Natural killer cell treated with Interleukin-12 subunit alpha and Interleukin-12 subunit beta and Interleukin-15 and Interleukin-18, amount 100 ng/mL, for 72 hours (primary cell): ENCODE measurements at places on chromosomes 6 and 20. TPM values are rescaled to one million over a fixed set of nuclear protein-coding genes. Genes with fewer than 3 reads are reported as not detected.

Gene SYCP2
- 4.4 TPM for total RNA-seq

Gene EBF4
- 14.8 TPM for total RNA-seq

DNA sequence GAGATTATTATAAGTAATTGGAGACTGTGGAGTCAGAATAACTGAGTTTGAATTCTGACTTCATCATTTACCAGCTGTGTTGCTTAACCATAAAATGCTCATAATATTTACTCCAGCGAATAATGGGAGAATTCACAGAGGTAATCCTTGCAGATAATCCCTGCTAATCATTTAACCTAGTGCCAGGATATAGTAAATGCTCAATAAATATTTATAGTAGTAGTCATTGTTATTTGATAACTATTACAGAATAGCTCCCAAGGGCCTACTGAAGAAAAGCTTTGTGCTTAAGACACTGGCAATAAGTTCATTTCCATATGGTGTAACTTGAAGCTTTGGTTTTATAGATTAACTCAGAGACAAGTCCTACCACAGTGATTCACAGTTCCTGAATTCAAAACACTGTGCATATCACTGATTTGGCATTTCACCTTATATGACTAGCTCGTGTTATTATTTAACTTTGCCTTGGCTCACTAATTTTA, 208.8 kb upstream of the PLCB4 start:
- DNase-seq = no peak

- DNase-seq = no peak
These were observed 853.8 kb downstream of the MAFB start for GRCh38 chr20:39835130-39835842.
